Left colon (tissue), 2 donors: ENCODE measurements at places on chromosomes 7 and 10. TPM values are rescaled to one million over a fixed set of nuclear protein-coding genes. Genes with fewer than 3 reads are reported as not detected.

Gene OR2A7
- total RNA-seq: 29.5 TPM

Gene HMX3
- total RNA-seq: 1.2 TPM

Gene GTF2IRD1
- total RNA-seq: 14.6 TPM

Gene EN2
- not detected for total RNA-seq

Gene NXPH1
- not detected for total RNA-seq

Gene GNB2
- total RNA-seq: 279 TPM

Gene PPP1R17
- total RNA-seq: not detected

Gene MYOF
- 110 TPM for total RNA-seq

Gene NT5C3A
- total RNA-seq: 85.0 TPM

Gene MNX1
- 15.9 TPM for total RNA-seq

Gene HOGA1
- total RNA-seq: not detected

Gene GATA3
- 0.27 TPM for total RNA-seq

Gene PIK3AP1
- total RNA-seq: 13.0 TPM

Gene MDFIC
- 4.8 TPM for total RNA-seq

Gene NKX1-2
- not detected for total RNA-seq

Gene FXYD4
- total RNA-seq: not detected

Gene MAP3K8
- 11.6 TPM for total RNA-seq

Gene LDB3
- total RNA-seq: 0.31 TPM

Gene ZNF117
- total RNA-seq: 3.4 TPM

Gene ITGB8
- 8.9 TPM for total RNA-seq

Gene IFIT1B
- not detected for total RNA-seq

Gene SUN3
- total RNA-seq: not detected

Gene NME8
- total RNA-seq: not detected

Gene NODAL
- total RNA-seq: not detected

Gene SLC16A12
- total RNA-seq: 0.34 TPM

Gene LIPF
- not detected for total RNA-seq

Gene CLRN3
- total RNA-seq: 148 TPM

Gene SRRM3
- 0.95 TPM for total RNA-seq

Gene TCERG1L
- total RNA-seq: not detected

Gene CPA2
- 1.1 TPM for total RNA-seq

Gene LRRC18
- not detected for total RNA-seq

Gene SEPTIN7
- total RNA-seq: 107 TPM

Gene SDHAF3
- total RNA-seq: 18.1 TPM

Gene TFPI2
- 0.47 TPM for total RNA-seq

Gene C7orf57
- not detected for total RNA-seq

Gene TFEC
- total RNA-seq: 2.9 TPM

Gene POLR2J2
- 7.9 TPM for total RNA-seq

Gene LAMB1
- 95.9 TPM for total RNA-seq

Gene HNRNPH3
- total RNA-seq: 85.2 TPM

Gene CPVL
- 18.4 TPM for total RNA-seq

Gene ACBD7
- 0.25 TPM for total RNA-seq

Gene CHN2
- 30.0 TPM for total RNA-seq

Gene HOXA13
- 39.4 TPM for total RNA-seq

Gene CTAGE6
- 0.22 TPM for total RNA-seq

Gene DNAJB9
- 9.3 TPM for total RNA-seq

Gene CCDC186
- 42.3 TPM for total RNA-seq

Gene MYL10
- not detected for total RNA-seq

Gene C7orf25
- 2.7 TPM for total RNA-seq

Gene PCDH15
- 0.27 TPM for total RNA-seq

Gene H2BK1
- not detected for total RNA-seq

Gene LRRN3
- total RNA-seq: 0.20 TPM
